ENCODE measurements at places on chromosomes 12 and 14. TPM values are rescaled to one million over a fixed set of nuclear protein-coding genes. Genes with fewer than 3 reads are reported as not detected.

DNA sequence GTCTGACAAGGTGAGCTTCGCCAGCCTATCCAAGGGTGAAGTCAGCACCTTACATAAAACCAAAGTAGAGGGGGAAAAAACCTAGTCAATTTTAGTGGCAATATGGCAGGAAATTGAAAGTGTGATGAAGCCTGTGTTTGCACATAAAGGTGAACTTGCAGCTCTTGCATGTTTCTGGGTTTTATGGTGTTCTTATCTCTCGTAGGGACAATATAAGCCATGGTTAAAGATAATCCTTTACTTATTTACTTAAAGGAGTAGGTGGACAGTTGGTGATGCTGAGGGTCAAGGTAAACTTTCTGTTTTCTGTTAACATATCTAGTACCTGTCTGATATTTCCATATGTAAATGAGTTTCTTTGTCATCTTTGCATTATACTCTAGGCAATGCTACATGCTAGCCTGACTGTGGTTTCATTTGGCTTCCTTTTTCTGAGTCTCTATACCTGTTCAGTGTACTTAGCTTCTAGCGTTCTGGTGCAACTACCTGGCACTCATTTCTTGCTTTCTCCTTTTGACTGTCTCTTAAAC, 32.8 kb downstream of the CCDC91 start:
- DNase-seq: no peak

METTL3 gene
- 116 TPM for polyA plus RNA-seq

TMEM229B gene
- polyA plus RNA-seq: 18.7 TPM

- no peak for DNase-seq
Observed at GRCh38 chr12:69055280-69055679, 122.3 kb upstream of the CPM start.

- no peak for DNase-seq
Observed at GRCh38 chr12:30989754-30990153, 63.2 kb downstream of the TSPAN11 start.

DNA sequence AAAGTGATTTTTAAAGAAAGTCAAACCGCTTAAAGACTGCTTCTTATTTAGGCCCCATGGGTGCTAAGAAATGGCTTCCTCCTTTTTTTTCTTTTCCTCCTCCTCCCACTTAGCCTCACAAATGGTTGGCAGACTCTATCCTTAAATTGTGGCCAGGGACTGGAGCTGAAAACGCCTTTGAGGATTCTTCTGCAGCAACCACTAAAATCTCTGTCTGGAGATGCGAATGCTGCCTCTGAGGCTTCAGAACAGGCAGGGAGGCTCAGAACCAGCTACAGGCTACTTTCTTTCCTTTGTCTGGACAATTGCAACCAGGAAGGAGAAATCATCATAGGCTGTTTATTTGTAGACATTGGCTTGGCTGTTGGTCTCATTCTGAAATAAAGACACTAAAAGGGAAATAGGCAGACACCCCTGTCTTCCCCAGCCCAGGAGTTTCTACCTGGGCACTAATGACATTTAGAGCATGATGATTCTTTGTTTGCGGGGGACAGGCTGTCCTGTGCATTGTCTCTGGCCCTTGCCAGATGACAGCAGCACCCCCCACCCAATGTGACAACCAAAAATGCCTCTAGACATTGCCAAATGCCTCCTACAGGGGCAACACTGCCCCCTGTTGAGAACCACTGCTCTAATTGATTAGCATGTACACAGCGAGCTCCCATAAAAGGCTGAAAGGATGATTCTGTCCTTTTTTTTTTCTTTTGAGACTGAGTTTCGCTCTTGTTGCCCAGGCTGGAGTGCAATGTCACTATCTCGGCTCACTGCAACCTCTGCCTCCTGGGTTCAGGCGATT, 50.3 kb downstream of the MAP1LC3B2 start:
- DNase-seq: peak; percentile 29
